ENCODE measurements at places on chromosomes 2 and 18.

DNA sequence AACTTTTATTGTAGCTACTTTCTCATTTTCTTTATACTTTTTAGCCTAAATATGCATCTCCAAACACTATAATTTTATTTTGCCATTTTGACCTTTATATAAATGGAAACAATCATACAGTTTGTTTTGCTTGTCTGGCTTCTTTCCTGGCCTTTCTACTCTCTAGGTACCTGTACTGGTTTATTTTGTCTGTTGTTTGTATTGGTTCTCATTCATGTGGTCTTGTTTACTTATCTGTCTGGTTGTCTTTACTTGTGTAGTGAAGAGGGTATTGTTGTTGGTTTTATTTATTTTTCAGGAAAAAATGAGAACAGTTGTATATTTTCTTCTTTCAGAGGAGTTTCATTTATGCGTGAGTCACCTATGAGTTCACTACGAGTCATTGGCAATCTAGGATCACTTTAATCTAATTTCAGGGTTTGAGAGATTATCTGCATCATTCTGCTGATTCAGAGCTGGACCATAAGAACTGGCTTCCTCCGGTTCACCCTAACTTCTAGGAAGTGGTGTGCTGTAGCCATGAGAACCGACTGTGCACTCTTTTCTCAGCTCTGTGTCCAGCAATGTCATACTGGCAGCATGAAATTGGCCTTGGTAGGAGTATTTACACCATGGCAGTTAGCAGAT lies 33.1 kb upstream of the HDAC4 start:
- DNase-seq, result peak; percentile 46

GRCh38 chr18:48517048-48517447 lies 21.8 kb upstream of the CTIF start:
- peak; percentile 54 for DNase-seq

GRCh38 chr2:40450796-40451430 lies 977 bp downstream of the SLC8A1 start:
- DNase-seq, result peak; percentile 76

DNA sequence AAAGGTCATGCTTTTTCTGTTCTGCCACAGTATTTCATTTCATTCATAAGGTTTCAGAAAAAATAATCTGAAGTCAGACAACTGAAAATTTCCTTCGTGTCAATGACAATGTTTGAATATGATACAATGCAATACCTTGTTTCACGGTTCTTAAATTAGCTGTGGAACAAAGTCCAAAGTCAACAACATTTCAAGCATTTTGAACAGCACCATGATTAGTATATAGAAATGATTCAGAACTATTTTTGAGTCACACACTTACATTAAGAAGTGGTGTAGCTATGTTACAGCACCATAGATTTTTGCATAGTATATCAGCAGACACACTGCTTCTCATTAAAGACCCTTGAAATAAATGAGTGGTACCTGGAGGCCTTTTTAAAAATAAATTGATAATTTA lies 178.3 kb upstream of the DSEL start:
- no peak for DNase-seq

DNA sequence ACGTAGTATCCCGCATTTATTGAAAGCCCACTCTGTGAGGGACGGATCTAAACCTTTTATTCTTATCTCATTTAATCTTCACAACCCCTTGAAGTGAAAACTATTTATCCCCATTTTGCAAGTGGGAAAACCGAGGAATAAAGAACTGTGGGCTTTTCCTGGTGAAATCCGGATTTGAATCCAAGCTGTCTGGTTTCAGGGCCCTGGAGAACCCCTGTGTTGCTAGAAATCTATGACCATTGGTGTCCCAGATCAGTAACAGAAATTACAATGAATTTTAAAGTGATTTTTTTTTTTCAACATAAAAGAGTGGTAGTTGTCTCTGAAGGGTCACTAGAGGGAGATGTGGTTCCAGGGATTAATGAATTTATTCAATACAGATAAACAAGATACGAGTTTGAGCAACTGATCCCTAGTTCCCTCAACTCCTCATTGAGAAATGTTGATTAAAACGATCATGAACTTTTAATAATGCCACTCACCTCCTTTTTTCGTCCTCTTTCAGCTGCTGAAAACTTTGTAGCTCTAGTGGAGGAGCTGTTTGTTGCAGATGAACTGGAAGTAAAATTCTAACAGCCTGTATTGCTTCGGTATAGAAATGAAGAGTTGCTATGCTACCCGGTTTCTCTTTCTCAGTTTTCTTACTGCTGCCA lies 940 bp downstream of the XRCC5 start:
- DNase-seq, result peak; percentile 70

DNA sequence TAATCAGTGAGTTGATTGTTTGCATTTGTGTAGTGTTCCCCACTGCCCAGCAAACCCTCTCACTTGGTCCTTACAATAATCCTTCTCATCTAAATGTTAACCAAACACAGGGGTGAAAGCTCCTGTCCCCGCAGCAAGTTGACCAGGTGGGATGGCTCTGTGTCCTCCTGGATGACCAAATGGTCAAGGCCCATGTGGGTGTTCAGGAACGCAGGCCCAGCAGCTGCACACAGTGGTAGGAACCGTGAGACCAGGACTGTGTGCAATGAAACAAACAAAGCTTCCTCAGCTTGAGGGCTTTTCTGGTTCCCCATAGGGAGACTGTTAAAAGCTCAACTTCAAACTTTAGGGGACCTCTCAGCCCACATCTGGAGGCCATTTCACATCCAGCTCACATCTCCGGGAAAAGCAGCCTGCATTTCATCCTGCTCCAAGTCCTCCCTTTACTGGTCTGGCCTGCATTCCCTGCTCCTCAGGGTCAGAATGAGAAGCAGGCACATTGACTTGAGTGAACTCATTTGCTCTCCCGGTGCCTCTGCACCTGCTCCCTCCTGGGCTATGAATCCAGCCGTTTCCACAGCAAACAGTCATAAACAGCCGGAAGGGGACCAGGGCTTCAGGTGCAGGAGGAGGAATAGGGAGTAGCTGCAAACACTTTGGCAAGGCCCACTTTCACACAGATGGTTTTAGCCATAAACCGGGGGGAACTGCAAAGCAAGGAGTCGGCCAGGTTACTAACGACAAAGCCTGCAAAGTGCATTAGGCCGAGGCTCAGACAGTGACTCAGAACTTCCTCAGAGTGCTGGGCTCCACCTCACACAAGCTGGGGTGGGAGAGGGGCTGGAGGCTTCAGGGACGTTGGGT lies 144.7 kb downstream of the CAPN13 start:
- DNase-seq, result no peak

- DNase-seq, result no peak
Observed at GRCh38 chr2:239313776-239314175, 87.0 kb downstream of the HDAC4 start.

DNA sequence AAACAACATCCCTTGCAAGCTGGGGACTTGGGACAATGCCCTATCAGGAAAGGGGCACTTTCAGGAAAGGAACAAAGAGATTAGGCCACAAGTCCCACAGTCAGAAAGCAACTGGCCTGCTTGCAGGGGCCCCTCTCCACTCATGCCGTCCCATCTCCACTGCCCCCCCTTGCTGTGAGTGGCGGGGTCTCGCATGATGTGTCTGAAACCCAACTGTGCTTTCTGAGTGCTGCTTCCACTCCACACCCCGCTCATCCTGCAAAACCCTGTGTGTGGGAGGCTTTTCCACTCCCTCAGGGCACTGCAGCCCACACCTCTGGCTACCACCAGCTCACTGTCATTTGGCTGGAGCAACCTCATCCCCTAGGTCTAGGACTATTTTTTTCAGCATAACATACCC lies 7.9 kb downstream of the HS6ST1 start:
- no peak for DNase-seq

GRCh38 chr2:79982445-79982844 lies 322.1 kb downstream of the LRRTM1 start:
- DNase-seq, result no peak

GRCh38 chr18:74040459-74041332 lies 106.9 kb downstream of the FBXO15 start:
- peak; percentile 1 for DNase-seq

GRCh38 chr2:49224426-49225010 lies 70.2 kb upstream of the FSHR start:
- DNase-seq, result no peak

GRCh38 chr2:236180831-236181453 lies 12.8 kb upstream of the GBX2 start:
- peak; percentile 84 for DNase-seq

GRCh38 chr18:32470460-32470713 lies 295 bp downstream of the GAREM1 start:
- DNase-seq, result no peak

DNA sequence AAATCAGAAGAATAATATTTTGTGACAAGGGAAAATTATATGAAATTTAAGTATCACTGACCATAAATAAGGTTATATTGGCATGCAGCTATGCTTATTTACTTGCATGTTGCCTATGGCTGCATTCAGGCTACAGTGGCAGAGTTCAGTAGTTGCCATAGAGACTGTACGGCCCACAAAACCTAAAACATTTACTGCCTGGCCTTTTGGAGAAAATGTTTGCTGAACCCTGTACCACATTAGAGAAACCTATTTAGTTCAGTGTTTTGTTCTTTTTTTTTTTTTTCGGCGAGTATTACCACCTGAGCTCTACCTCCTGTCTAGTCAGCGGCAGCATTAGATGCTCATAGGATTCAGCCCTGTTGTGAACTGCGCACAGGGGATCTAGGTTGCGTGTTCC lies 163.7 kb downstream of the MCFD2 start:
- DNase-seq, result no peak

- DNase-seq, result no peak
Observed at GRCh38 chr2:50691513-50691912, 340.4 kb downstream of the NRXN1 start.

DNA sequence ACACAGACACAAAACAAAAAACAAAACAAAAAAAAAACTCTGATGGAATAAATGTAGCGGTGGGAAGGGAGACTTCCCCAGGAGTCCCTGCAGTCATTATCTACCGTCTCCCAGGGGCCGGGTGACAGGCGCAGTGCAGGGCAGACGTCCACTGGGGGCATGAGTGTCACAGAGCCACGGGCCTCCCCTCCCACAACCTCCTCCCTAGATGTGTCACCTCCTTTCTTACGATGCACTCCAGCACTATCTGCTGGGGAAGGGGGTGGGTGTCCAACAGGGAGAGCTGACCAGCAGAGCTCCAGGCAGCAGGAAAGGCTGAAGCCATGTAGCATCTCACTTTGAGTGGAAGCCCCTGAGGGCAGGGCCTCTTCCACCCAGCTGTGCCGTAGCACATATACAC lies 84.5 kb downstream of the LONRF2 start:
- DNase-seq, result no peak

DNA sequence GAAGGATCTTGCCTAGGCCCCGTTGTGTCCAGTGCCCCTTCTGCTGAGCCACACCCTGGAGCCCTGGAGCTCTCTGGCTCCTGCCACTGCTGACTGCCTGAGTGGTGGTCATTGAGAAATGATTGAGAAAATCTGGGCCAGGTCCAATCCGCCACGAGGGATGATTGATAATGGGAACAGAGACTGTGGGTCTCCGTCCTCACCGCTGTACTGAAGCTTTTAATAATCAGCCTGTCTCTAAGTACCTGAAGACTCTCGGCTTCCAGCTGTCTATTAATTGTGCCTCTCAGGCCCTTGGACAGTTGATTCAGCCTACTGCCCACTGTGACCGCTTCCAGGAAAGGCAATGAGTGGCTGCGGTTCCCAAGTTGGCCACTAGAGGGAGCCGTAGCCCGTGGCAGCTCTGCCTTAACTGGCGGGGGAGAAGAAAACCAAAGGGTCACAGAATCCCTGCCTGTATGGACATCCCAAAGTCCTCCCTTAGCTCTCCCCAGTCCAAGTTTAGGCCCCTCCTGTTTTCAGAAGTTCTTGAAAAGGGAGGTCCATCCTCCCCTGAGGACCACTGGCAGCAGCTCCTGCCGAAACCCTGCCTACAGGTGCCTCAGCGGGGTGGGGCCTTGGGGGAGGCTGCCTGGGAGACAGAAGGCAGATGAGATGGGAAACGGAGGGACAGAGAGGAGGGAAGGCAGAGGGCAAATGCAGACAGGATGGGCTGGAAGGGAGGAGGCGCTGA lies 213.6 kb downstream of the TNS1 start:
- DNase-seq, result peak; percentile 75

GRCh38 chr2:25829377-25829704 lies 48.9 kb downstream of the ASXL2 start:
- peak; percentile 45 for DNase-seq

DNA sequence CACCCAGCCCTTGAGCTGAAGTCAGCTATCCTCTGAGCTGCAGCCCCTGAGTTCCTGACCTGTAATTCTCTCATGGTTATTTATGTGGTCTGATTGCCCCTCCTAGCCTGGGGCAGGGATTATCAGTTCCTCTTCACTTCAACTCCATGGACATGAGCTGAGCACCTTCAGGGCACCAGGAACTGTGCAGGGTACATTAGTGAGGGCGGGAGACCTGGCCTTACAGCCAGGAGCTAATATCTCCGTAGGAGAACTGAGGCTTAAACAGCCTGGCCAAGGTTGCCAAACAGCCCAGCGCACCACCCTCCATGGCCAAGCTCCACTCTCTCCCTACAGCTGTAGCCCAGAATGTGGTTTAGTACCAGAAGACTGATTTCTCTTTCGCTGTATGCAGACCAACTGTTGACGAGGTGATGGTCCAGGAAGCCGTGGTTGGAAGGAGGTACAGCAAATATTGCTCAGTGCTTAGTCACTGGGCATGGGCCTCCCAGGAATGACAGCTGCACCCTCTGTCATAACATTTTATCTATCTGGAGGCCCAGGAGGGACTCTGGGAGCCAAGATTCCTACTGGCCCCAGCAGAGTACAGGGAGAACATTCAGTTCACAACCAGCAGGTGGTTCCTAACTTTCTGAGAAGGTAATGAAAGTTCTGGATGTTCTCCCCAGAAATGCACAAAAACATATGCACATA lies 228.7 kb upstream of the SIX2 start:
- DNase-seq, result peak; percentile 99

DNA sequence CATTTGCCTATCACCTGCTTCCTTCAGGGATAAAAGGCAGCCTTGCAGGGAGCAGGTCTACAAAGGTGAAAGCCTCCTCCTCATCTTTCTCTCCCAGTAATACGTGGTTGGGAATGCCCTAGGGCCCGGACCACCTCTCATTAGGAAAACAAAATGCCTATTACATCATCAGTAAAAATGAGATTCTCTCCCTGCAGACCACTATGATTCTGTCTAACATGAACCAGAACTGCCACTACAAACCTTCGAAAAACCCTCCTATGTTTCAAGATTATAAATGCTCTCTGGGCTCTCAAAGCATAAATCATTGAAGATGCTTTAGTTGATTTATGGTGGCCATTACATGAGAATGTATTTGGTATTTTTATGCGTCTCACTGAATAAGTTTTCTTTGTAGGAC lies 108.4 kb upstream of the ARL5A start:
- DNase-seq, result no peak

GRCh38 chr2:220006152-220006621 lies 378.8 kb downstream of the SLC4A3 start:
- DNase-seq, result peak; percentile 74

GRCh38 chr18:25467226-25467987 lies 115.4 kb upstream of the ZNF521 start:
- DNase-seq, result no peak

GRCh38 chr2:224156436-224156835 lies 117.3 kb upstream of the SERPINE2 start:
- no peak for DNase-seq

DNA sequence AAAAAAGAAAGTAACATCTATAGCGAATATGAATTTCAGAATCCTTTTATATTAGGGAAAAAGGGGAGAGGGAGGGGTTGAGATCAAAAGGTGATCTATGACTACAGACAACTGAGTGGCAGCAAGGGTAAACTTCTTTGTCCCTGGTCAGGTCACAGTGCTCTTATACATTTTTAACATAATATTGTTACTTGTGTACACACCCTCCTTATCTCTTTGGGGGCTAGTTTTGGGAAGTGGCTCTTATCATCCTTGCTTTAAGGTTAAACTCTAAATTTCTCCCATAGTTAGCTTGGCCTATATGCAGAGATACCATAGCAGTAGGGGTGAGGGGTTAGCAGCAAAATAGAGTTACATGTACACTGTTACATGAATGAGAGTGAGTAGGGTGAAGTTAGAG lies 31.6 kb upstream of the ATG16L1 start:
- no peak for DNase-seq
